ENCODE measurements at places on chromosomes 6 and 20.

- no peak for DNase-seq
Measured at GRCh38 chr6:163996491-163996890, 582.0 kb downstream of the QKI start.

- DNase-seq: no peak
Measured at GRCh38 chr20:8646716-8647115, 422.2 kb upstream of the PLCB4 start.

- DNase-seq: no peak
Measured at GRCh38 chr20:42276718-42277602, 658.8 kb upstream of the CHD6 start.

- DNase-seq: no peak
Measured at GRCh38 chr6:169263836-169264608, 10.4 kb upstream of the THBS2 start.

GRCh38 chr6:158969148-158969547, 30.9 kb downstream of the RSPH3 start:
- DNase-seq: no peak

DNA sequence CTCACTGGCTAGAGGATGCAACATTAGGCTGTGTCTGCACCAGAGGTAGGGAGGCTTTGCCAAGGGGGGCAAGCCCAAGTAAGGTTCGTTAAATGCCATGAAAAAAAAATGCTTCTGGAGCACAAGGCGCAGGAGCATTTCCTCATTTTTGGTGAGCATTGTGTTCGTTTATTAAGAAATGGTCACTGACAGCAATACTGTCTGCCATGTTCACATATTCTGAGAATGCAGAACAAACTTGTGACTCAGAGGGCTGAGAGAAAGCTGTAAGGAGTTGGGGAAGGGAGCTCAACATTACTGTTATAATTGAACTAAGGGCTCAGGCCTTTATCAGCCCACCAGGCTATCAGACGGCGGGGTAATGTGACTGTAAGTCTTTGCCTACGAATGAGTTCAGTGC, 465.4 kb upstream of the BTBD3 start:
- DNase-seq: no peak

- no peak for DNase-seq
Measured at GRCh38 chr6:144216668-144217218, 66.4 kb downstream of the STX11 start.

GRCh38 chr6:98636941-98637340, 197.4 kb upstream of the POU3F2 start:
- no peak for DNase-seq

DNA sequence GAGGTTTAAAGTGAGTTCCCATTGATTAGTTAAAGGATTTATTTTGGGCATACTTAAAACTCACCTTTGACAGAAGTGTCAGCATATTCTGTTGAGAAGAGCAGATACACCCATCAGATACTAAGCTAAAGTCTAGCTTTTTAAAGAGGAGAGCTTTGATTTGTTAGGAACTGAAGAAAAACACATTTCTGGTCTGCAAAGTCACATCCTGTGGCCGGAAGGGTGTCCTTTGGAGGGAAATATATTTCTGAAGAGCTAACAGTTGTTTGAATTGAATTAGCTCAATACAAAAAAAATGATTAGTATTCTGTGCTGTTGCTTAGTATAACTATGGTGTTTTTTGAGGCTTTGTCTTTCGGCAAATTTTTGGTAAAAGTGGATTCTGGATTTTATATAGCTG, 302.7 kb downstream of the RFPL4B start:
- no peak for DNase-seq

DNA sequence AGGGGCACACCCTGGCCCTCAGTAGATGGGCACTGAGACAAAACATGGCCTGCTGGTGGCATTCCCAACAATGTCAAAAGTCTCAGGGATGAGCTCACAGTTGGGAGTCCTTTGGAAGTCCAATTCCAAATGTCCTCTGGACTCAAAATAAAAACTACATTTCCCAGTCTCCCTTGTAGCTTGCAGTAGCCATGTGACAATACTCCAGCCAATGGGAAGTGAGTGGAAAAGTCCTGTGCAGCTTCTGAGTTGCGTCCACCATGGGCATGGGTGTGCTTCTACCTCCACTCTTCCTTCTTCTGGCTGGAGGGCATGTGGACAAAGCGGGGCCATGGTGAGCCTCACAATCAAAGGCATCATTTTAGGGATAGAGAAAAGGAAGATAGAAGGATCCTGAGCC, 5.8 kb upstream of the ADAM33 start:
- DNase-seq: no peak

DNA sequence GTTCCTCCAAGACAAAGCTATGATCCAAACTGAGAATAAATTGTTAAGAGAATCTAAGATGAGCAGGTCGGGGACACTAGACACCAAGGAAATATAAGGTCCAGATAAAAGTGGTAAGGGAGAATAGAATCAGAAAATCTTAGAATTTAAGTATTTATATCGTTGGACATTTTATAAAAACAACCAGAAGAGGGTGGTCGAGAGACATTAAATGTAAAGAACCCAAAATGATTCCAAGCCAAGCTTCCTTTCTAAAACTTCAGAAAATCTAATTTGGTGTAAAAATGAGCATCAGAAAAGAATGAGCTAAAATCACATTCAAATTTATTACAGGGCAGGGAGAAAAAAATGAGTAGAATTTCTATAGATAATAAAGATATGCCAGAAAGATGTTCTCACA, 97.8 kb upstream of the OGFRL1 start:
- DNase-seq: no peak

GRCh38 chr6:106677282-106677681, 47.9 kb downstream of the QRSL1 start:
- no peak for DNase-seq

GRCh38 chr6:52115145-52115741, 27.8 kb upstream of the PKHD1 start:
- DNase-seq: no peak

GRCh38 chr6:21565431-21565830, 28.1 kb upstream of the SOX4 start:
- no peak for DNase-seq

- DNase-seq: no peak
Measured at GRCh38 chr20:20450521-20450920, 82.6 kb downstream of the INSM1 start.

DNA sequence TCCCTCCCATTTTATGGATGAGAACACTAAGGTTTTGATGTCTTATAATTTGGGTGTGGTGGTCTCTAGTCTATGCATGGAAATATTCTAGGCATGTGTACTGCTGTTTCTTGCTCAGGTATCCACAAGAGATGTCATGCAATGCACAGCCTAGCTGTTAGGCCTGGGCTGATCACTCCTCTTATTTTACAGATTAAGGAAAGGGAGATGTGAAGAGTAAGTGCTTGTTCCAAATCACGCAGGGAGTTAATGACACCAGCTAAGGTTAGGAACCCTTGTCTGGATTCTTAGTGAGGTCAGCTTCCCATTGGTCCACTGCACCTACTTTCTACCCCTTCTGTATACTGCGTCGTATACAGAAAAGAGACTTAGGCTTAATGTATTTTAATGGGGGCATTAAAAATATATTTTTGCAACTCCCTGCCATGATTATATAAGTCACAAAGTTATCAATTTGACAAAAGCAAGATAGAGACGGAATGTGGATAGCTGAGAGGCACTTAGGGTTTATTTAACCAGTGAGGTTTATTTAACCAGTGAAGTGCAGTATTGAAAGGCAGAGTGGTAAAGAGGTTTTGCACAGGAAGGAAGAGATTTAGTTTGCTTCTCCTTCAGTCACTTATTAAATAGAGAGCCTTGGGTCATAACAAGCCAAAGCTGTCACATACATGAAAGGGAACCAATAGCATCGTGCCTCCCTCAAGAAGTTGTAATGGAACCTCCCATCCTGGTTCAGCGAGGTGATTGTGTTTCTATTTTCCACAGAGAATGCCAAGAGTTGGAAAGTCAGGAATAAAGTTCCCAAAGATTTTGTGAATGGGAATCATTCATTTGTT, 95.0 kb upstream of the FAM184A start:
- DNase-seq: no peak

DNA sequence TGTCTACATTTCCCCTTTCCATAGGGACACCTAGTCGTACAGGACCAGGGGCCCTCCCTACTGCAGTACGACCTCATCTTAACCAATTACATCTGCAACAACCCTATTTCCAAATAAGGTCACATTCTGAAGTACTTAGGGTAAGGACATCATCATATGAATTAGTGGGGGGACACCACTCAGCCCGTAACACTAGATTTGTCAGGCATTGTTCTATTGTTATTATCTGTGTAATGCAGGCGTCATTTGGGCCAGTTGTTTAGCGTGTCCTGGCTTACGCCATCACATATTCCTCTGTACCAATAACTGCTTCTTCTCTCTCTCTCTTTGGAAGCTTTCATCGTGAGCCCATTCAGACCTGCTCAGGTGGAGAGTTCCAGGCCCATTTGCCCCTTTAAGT, 89.3 kb downstream of the CAP2 start:
- DNase-seq: no peak

DNA sequence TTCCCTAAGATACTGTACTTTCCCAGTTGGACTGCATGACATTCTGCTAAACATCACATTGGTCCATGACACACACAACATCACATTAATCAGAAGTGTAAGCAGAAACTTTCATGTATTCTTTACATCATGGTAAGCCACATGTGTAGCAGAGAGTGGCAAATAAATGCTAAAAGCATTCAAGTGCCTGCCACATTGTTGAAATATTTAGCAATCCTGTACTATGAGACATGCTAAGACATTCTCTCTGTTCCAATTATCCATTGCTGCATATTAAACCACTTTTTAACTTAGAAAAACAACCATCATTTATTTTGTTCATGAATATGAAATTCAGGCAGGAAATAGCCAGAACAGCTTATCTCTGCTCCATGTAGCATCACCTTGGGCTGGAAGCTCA, 207.7 kb upstream of the GJE1 start:
- DNase-seq: no peak

- DNase-seq: no peak
Measured at GRCh38 chr6:6915219-6915618, 192.5 kb upstream of the RREB1 start.

GRCh38 chr6:10617008-10617696, 77.3 kb downstream of the C6orf52 start:
- DNase-seq: no peak

GRCh38 chr6:95439741-95440140, 137.6 kb upstream of the MANEA start:
- no peak for DNase-seq

DNA sequence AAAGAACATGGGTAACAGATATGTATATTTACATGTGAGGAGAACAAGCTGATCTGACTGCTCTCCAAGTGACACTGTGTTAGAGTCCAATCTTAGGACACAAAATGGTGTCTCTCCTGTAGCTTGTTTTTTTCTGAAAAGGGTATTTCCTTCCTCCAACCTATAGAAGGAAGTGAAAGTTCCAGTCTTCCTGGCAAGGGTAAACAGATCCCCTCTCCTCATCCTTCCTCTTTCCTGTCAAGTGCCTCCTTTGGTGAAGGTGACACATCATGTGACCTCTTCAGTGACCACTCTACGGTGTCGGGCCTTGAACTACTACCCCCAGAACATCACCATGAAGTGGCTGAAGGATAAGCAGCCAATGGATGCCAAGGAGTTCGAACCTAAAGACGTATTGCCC, 5.2 kb downstream of the HFE start:
- no peak for DNase-seq
